HEK293T (cell line): ENCODE measurements at places on chromosomes 12 and 14.

DNA sequence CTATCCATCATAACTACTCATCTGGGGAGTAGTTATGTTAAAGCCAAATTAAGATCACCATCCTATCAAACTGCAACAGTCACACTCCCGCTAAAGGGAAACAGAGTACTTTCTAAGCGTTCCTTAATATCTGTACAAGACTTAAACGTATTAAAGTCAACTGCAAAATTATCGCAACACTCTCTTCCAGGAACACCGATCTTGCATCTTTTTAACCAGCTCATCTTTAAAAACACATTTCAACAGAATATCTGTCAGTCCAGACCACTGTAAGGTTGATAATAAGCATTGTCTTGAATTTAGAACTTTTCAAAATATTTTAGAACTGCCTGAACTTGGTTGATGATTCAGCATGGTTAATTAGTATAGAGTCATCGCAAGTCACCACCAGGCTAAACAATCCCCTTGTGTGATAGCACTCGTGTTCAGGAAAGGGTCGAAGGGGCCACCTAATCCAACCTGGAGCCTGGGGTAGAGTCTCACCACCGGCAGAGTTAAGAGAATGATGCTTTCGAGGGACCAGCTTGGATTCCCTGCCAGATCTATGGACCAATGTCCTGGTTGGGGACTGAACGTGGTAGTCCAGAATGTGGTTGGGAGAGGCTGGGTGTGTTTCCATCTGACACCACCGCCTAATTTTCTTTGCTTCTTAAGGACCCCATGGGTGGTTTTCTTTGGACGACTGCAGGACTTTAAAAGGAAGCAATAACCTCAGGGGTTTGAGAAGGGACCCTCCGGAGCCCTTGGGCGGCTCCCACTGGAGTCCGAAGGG lies 890 bp downstream of the SPTLC2 start:
- DNase-seq: peak; percentile 39

- no peak for DNase-seq
Measured at GRCh38 chr12:112321245-112321644, 61.0 kb downstream of the HECTD4 start.

DNA sequence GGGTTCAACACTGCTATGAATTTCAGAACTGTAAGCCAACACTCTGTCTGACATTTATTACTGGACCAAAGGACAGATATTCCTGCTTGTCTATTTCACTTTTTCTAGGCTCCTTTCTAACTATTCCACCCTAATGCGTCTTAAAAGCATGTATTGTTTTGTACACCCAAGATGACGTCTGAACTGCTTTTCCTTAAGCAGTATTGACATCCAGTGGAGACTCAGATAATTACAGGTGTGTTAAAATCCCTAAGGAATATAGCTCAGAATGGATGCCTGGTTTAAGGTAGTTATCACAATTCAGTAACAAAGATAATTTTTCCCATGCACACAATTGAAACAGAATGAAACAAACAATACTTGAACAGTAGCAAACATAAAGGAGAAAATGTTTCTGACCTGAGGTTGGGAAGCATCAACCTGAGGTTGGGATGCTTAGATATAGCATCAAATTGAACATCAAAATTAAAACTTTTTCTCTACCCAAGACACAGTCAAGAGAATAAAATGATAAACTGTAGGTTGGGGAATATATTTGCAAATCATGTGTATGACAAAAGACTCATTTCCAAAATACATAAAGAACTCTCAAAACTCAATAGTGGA lies 93.7 kb upstream of the PTPRR start:
- peak; percentile 18 for DNase-seq

DNA sequence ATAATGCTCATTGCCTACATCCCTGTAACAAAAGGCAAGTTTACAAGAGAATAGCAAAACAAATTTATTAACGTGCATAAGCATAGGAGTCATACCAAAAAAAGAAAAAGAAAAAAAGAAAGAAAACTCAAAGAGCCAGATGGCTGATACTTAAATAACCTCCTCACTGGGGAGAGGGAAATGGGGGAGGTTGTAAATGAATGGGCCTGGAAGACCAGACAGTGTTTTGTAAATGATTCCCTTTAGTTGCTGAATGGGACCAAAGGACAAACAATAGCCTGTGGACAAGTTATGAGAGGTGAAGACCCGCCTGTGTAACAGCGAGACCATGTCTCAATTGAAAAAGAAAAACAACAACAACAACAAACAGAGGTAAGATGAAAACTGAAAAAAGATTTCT lies 35.3 kb downstream of the CAPS2 start:
- no peak for DNase-seq

- DNase-seq: peak; percentile 40
Measured at GRCh38 chr12:52873832-52874572, 25.2 kb upstream of the KRT78 start.

DNA sequence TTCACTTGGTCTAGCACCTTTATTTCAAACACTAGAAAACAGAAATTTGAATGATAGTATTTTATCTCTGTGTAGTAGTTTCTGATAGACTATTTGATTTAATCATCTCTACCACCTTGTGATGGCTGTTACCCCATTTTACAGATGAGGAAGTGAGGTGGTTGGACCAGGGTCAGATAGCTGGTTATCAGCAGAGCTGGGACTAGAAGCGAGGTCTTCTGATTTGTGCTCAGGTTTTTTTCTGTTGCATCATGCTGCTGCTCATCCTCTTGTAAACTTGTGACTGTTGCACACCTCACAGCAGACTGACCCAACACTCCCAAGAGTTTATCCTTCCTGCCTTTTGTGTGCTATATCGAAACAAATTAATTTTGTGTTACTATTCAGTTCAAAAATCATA lies 10.1 kb upstream of the MANSC4 start:
- DNase-seq: no peak

DNA sequence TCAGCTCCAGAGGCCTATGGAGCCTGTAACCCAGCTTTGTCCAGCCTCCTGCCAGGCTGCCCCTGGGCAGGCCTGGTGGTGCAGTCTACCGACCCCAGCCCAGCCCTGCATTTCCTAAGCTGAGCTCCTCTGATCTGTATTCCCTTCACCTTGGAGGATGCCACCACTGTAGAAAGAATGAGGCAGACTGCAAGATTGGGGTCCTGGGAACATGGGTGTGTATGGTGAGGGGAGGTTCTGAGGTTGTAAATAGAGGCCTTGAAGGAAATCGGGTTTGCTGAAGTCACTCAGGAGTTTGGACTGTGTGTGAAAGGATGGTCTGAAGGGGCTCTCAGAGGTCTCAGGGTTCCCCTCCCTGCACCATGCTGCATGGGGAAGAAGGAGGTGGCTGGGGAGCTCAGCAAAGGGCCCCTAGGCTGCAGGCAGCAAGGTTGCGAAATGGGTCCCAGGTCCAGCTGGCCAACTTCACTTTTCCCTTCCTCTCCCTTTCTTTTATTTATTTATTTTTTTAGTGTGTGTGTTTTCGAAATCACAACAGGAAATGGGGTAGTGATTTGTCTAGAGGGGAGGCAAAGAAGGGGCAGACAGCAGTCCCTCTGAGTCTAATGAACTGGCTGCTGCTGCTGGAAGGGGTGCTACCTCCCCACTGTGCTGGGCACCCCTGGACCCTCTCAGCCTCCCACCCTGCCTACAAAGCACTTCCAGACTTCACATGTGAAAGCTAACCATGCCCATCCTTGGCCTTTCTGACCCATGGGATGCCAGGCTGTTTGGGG lies 1.2 kb upstream of the LRP1-AS start:
- no peak for DNase-seq

GRCh38 chr12:108394196-108394595 lies 55.1 kb upstream of the CMKLR1 start:
- DNase-seq: no peak

GRCh38 chr14:74347097-74347794 lies 1.0 kb upstream of the VRTN start:
- no peak for DNase-seq

GRCh38 chr14:101458741-101459550 lies 102.3 kb upstream of the DIO3 start:
- no peak for DNase-seq

DNA sequence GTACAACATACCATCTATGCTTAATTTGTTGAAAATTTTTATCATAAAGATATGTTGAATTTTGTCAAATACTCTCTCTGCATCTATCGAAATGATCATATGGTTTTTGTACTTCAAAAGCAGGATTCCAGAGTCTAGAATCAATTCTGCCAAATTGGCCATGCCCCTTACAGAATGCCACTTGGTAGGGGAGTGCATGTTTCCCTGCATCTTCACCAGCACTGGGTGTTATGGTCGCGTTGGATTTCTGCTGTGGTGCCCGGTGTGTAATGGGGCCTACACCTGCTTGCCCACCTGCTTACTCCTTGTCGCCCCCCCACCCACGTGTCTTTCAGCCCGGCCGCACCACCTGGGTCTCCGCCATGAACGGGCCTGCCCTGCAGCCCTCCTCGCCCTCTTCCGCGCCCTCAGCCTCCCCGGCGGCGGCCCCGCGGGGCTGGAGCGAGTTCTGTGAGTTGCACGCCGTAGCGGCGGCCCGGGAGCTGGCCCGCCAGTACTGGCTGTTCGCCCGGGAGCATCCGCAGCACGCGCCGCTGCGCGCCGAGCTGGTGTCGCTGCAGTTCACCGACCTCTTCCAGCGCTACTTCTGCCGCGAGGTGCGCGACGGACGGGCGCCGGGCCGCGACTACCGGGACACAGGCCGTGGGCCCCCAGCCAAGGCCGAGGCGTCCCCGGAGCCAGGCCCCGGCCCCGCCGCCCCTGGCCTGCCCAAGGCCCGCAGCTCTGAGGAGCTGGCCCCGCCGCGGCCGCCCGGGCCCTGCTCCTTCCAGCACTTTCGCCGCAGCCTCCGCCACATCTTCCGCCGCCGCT lies 12.3 kb downstream of the SH2B3 start:
- DNase-seq: no peak

DNA sequence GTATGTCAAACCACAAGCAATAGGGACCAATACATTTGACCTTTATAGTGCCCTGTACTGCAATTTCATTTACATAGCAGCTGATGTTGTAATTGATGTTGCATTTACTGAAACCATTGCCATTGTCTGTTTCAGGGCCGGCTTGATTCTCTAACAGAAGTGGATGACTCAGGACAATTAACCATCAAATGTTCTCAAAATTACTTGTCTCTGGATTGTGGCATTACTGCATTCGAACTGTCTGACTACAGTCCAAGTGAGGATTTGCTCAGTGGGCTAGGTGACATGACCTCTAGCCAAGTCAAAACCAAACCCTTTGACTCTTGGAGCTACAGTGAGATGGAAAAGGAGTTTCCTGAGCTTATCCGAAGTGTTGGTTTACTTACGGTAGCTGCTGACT lies 216.0 kb downstream of the AKAP6 start:
- no peak for DNase-seq

DNA sequence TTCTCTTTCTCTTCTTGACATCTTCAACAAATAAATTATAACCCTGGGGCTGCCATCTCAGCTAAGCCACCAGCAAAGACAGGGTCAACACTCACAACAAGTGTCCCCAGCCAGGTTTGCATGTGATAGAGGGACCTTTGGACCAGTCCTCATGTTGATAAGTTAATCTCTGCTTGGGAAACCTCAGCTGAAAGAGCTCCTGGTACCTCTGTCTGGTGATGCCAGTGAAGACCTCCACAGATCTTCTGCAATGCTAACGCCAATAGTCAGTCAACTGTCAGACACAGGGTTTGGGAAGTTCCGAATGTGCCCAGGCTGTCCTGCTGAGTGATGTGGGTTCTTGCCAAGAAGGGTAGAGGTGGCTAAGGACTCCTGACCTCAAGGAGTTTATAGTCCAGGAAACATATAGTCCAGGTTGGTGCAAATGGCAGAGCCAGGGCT lies 179.8 kb upstream of the GZMB start:
- no peak for DNase-seq
